ENCODE measurements at places on chromosomes 5 and 9.

- no peak for DNase-seq
Measured at GRCh38 chr5:122462486-122462885, 150.4 kb downstream of the SNCAIP start.

DNA sequence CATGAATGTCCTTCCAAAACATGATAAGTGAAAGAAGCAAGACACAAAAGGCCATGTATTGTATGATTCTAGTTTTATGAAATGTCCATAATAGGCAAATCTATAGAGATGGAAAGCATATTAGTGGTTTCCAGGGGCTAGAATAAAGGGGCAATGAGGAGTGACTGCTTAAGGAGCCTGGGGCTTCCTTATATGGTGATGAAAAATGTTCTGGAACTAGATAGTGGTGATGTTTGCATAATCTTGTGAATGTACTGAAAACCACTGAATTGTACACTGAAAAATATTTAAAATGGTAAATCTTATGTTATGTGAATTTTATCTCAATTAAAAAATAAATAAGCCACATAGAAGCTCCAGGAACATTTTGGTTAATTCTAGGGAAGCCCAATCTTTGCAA lies 144.4 kb upstream of the ANKRD55 start:
- DNase-seq = no peak

- DNase-seq = no peak
Measured at GRCh38 chr5:151745071-151745705, 13.2 kb downstream of the ATOX1 start.

- DNase-seq = no peak
Measured at GRCh38 chr5:179397516-179397915, 52.3 kb upstream of the ADAMTS2 start.

DNA sequence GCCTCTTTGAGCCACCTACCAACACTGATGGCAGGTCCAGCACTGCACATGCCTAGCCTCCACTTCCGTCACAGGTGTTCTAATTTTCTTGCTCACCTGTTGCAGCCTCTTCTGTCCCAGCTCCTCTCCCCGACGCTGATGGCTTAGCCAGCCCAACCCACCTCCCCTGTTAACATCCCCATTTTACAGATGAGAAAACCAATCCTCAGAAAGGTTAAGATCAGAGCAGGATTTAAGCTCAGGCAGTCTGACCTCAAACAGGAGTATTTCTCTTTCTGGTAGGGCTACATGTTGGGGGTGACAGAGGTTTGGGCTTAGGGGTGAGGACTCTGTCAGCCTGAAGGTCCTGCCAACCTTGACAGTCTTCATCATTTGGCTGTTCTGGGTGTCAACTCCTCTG lies 74.5 kb upstream of the PITX1 start:
- no peak for DNase-seq

DNA sequence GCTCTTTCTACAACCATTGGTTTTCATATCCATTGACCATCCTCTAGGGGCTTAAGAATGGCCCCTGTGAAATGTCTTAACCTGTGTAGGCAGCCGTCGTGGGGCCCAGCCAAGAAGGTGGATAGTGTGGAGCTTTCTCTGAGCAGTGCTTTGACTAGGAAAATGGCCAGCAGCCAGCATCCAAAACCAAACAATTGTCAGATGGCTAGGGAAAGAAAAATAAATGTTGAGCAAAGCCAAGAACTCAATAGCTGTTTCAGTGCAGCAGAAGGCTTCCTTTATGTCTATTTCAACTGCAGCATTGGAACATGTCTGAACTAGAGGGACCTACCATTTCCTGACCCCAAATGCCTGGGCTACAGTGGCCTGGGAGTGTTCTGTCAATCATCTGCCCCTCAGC lies 374.9 kb downstream of the TLE4 start:
- no peak for DNase-seq

DNA sequence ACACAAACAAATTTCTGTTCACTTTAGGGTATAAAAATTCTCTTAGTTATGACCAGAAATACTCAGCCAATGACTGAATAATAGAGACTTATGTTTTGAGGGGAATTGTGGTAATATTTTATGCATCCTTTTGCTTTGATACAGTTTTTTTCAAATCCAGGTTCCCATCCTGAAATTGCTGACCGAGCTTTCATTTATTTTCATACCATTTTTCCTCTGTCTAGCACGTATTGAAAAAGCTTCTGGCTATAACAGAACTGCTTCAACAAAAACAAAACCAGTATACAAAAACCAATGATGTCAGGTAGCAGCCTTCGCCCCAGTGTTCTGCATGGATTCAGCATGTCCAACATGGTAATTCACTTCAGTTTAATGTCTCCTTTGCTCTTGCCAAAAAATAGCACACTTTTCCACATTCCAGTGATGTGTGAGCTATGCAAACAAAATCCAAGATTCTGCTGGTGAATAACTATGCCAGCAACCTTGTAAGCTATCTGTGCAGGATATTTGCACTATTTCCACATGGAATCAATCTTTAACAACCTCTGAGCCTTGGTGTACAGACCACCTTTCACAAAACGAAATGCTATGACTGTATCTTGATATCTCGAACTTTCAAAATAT lies 22.0 kb downstream of the CCNH start:
- no peak for DNase-seq

- peak; percentile 98 for DNase-seq
Measured at GRCh38 chr5:74164725-74165235, 475.7 kb downstream of the ENC1 start.

- DNase-seq = no peak
Measured at GRCh38 chr5:16600397-16600796, 16.4 kb downstream of the RETREG1 start.

- no peak for DNase-seq
Measured at GRCh38 chr9:27784847-27785713, 211.8 kb upstream of the C9orf72 start.

GRCh38 chr5:135379046-135379654 lies 19.9 kb downstream of the MACROH2A1 start:
- DNase-seq = no peak

- no peak for DNase-seq
Measured at GRCh38 chr9:75967556-75967955, 77.1 kb downstream of the PCSK5 start.

DNA sequence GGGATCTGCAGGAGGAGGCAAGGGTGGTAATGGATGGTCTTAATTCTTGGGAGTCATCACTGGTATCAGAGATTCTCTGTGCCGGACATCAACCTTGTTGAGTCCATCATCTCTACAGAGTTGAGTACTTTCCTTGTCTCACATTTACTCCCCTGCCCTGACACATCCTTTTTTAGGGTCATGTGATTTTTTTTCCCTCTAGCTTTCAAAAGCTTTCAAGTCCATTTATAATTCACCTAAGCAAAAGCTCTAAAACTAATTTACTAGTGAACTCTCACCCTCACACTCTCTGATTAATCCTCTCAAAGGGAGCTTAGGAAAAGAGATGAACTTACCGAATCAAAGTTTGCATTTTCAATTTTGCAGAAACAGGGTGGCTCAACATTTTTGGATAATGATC lies 192.9 kb downstream of the TARS1 start:
- no peak for DNase-seq

DNA sequence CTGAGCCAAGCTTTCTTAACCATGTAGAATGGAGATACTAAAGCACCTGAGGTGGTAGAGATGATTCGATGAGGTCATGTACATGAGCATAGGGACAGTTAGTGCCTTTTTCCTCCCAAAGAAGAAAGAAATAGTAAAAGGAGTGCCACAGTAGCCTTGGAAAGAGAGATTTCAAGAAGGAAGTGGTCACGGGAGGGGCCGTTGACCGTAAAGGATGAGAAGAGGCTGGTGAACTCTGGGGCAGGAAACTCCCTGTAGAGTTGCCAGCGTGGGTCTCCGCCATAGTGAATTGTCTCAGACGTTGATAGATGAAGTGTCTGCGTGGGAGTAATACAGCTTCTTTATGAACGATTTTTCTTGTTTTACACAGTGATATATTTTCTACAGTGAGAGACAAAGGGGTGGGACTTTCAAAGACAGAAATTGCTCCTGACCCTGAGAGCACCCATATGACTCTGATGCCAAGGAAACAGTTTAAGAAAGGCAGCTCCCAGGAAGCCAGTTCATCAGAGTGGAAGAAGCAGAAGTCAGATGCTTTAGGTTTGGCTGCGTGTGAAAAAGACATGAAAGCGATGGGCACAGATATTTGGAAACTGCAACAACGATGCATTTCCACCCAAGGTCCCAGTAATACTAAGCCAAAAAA lies 41.3 kb downstream of the UGCG start:
- DNase-seq = no peak

DNA sequence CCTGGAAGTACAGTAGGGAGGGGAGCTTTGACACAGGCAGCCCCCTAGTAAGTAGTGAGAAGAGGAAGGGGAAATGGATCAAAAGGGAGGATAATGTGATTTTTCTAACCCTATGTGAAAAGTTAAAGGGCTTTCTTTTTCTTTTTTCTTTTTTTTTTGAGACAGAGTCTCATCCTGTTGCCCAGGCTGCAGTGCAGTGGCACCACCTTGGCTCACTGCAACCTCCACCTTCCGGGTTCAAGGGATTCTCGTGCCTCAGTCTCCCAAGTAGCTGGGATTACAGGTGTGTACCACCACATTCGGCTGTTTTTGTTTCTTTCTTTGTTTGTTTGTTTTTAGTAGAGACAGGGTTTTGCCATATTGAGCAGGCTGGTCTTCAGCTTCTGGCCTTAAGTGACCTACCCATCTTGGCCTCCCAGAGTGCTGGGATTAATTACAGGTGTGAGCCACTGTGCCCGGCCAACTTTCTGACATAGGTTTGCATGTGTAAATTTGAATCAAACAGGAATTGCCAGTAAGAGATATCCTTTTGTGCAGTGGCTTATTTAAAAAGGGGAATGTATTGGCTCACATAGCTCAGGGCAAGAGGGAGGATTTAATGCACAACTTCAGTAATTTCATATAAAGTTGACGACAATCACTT lies 13.4 kb upstream of the PRDM6 start:
- DNase-seq = no peak

DNA sequence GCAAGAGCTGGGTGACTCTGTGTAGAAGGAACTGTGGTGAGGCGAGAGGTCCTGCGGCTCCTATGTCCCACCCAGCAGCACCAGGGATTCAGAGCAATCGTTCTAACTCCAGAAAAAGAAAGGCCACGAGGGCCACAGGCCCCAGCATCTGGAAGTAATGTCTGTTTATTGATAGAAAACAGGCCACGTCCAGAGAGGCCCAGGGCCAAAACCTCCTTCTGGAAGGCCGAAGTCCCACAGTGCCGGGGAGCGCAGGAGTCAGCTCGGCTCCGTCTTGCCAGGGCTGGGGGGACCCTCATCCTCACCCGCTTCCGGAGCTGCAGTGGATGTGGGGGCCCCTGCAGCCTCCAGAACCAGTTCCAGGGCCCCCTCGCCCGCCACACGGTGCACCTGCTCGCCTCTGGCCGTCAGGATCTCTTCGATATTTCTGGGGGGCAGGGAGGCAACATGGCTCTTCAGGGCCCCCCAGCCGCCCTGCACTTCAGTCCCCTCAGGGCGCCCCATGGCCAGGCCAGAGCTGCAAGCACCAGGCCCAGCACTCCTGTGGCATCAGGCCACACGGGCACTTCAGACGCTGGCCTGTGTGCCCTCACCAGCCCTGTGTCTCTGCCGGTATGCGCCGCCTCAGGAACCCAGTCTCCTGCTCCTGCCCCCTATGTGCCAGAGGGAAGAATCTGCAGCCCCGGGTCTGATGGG lies 1.6 kb downstream of the DNLZ start:
- DNase-seq = no peak

GRCh38 chr5:110854200-110854599 lies 115.4 kb downstream of the SLC25A46 start:
- no peak for DNase-seq

DNA sequence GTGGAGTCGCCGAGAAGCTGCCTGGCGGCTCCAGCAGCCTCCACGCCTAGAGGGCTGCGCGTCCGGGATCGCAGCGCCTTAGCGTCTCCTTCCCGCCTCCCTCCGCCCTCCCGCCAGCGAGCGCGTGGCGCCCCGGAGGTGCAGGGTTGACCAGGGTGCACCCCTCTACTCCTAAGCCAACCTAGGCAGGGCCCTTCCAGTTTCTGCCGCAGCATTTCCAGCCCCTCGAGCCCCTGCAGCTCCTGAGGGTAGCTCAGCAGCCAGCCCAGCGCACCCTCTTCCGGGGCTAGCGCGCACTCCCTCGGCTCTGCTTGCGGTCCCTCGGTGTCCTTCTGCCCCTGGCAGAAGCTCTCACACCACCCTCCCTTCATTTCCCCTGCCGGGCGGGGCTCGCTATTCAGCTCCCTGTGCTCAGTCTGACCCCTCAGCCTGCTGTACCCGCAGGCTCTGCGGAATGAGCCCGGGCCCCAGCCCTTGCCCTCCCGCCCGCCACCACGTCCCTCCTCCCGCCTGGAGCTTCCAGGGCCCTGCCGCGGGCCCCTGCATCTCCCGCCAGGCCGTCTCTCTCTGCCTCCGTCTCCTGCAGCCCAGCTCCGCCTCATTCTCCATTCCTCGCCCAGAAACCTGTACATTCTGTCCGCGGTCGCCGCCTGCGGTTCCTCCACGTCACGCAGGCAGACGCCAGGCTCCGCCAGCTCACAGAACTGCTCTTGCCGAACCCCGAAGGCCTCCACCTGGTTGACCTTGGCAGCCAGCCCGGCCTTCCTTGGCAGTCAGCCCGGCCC lies 61.8 kb downstream of the SPATA31C2 start:
- DNase-seq = no peak

DNA sequence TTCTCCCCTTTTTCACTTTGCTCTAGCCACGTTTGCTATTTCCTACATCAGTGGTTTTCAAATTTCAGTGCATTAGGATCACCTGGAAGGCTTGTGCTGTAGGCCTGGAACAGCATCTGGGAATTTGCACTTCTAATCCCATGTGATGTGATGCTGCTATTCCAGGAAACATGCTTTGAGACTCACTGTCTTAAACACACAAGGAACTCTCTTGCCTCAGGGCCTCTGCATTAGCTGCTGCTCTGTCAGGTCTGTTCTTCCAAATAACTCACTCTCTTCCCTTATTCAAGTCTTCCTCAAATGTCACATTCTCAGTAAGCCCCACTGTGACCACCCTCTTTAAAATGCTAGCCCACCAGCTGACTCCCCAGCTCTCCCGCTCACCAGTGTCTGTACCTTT lies 204.0 kb downstream of the DNAH5 start:
- no peak for DNase-seq

DNA sequence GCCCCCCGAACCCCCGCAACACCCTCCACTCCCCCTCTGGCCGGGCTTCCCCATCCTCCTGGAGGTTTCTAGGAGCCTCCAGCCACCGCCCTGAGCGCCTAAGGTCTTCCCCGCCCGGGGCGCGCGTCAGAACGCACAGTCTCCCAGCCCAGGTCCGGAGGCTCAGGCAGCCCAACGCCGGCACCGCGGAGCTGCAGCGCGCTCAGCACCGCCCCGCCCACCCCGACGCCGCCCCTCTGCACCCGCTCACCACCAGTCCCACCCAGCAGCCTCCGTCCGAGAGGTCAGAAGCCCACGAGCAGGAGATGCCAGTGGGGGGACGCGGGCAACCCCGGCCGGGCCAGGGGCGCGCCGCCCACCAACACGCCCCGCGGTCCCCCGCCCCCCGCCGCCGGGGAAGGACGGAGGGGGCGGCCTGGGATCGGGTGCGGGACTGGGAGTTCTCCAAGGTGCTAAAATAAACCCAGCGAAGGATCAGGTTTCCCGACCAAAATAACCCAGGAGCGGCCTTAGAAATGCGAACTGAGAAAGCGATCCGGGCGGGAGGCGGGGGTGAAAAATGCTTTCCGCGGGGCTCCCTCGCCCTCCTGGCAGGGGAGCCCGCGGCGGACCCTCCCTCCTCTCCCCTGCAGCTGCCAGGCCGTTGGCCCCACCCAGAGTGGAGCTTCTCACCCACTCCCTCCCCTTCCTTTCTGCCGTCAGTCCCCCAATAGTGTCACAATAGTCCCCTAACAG lies 6.5 kb upstream of the FAM78A start:
- peak; percentile 42 for DNase-seq

Measured in NCI-H82 (cell line).